ENCODE measurements at places on chromosomes 3 and 15.

DNA sequence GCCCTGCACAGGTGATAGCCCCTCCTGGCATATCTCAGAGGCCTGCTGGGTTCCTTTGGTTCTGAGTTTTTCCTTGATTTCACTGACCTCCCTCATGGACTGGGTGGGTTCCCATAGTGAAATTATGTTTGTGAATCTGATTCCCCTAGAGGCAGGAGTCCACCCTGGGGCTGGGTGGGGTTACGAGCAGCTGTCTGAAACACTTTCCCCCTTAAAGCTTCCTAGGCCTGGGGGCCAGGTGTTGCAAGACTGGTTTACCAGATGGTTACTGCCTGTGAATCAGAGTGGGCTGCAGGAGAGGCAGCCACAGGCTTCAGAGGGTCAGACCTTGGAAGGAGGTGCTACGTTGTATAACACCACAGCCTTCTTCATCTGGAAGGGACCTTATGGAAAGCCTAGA lies 34.3 kb downstream of the IL20RB start:
- no peak for DNase-seq

DNA sequence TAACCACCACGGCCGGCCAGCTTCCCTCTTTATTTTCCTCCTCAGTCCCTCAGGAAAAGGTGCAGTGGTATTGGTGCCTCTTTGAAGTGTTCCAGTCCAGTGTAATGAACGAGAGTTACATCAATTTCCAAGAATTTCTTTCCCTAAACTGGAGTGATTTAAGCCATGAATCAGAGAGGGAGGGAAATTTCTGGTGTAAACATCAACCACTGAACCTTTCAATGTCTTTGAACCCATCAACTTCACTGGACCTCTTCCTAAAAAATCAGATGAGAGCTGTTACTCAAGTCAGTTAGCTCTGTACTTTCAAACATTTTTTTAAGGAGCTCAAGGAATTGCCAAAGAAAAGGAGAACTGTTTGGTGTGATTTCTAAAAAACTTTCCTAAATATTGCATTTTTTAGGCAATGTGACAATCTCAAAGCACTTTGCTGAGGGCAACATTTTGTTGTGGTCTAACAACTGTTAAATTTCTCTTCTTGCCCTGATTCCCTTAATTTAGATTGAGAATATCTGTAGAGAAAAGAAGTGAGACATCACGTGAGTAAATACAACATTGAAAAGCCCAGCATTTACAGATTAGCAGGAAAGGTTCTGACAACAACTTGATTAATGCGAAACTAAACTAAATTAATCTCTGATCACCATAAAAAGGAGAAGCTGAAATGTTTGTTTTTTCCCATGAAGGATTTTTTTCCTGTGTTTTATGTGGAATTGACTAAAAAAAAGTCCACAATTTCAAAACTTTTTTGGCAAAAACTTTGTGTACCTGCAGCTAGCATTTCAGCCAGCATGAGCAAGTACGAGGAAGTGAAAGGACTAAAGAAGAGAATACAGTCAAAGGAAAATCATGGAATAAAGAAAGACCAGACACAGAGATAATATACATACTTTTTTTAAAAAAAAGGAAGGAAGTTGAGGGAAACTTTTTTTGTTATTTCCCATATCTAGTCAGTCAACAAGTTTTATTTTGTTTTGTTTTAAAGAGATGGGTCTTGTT lies 9.1 kb upstream of the DAZL start:
- DNase-seq, result no peak

- no peak for DNase-seq
Observed at GRCh38 chr3:108479224-108479623, 31.2 kb downstream of the MYH15 start.

DNA sequence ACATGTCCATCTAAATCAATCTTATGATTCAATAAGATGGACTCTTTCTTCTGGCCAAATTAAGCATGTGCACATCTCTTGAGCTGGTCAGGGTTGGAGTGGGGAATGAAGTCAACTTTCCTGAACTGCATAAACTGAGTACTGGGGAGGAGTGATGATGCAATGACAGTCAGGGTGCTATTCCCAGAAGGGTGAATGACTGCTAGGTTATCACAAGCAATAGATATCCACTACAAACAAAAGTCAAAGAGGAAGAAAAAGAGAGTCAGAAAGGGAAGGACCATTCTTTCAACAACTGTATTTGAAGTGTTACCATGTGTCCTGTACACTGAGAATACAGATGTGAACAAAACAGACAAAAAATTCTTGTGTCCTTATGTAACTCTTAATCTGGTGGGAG lies 70.0 kb downstream of the ALCAM start:
- DNase-seq, result no peak

- DNase-seq, result no peak
Observed at GRCh38 chr3:61876797-61877196, 315.4 kb downstream of the PTPRG start.

Measured in ELR (cell line).